ENCODE measurements at places on chromosomes 7 and 10.

DNA sequence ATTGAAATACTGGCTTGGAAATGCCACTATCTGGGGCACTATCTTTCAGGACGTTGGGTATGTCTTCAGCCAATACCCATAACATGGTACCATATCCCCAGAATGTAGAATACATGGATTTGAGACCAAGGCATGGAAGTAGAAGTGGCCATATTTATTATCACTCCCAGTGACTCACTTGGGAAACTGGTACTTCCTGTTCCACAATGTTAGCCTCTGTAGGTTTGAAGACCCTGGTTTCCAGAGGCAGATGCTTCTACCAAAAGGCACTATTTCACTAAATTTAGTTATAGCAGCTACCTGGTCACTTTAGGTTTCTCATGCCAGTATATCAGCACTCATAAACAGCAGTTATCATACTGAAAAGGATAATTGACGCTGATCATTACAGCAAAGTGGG is 184.2 kb downstream of the CCDC71L start:
- DNase-seq = no peak

DNA sequence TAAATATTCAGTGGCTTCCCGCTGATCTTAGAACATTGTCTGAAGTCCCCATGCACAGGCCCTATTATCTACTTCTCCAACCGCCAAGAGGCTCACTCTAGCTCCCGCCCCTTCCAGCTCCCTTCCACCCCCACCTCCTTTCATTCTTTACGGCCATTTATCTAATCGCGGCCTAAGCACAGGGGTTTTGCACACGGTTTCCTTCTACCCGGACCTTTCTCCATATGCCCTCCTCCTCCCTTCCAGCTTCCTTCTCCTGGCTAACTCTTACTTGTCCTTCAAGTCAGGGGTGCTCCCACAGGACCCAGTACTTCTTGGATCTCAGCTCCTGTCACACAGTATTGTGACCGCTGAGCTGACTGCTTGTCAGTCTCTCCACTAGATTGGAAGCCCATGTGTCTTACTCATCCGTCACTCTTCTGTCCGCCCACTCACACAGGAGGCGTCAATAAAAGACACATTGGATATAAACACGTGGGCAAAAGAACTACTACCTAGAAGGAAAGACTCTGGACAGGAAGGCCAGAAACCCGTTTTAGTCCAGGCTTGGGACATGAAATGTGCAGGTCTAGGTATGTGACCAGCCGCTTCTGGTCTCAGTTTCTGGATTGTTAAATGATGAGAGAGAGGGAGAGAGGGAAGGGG is 20.2 kb upstream of the HPS1 start:
- no peak for DNase-seq

DNA sequence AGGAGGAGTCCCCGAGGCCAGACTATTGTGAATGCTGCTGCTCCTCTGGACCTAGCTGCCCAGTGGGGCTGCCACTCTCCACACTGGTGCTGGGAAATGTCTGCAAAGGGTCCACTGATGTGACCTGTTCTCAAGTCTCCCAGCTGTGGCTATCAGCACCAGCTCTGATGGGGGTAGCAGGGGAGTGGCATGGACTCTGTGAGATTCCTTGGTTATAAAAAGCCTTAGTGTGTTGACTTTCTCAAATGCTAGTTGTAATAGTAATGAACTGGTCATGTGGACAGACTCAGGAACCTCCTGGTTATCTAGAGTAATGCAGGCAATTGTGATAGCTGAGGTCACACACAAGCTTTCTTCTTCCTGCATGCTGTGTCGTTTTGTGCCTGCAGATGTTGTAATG is 34.1 kb upstream of the ARMC3 start:
- no peak for DNase-seq

DNA sequence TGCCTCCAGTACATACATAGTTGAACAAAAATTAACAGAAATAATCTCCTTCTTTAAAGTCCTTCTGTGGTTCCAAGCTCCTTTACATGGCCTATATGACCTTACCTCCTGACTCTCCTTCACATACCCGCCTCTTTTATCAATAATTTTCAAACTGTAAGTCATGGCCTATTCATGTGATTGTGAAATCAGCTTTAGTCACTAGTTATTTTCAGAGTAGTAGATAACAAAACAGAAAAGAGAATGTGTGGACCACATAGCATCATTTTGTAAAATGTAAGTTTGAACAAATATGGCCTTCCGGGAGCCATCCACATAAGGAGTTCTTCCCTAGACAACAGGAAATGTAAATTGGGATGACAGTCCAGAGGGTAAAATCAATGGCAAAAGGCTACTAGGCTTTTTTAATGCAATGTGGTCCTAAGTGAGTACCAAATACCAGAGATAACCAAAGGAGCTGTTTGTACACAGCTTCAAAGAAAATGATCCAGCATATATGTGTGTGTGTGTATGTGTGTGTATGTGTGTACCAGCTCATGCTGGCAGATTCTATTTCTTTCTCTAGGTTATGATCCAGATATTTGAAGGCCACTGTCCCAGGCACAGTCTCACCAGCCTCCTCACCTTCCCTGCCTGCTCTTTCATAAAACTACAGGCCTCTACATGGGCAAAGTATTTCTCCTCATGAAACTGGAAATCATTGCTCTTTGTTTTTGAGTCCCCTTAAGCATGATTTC is 12.3 kb upstream of the FAM133B start:
- DNase-seq = no peak

- DNase-seq = no peak
Observed at GRCh38 chr7:73909996-73910395, 49.0 kb downstream of the TMEM270 start.

- no peak for DNase-seq
Observed at GRCh38 chr7:158682456-158682855, 22.1 kb downstream of the NCAPG2 start.

DNA sequence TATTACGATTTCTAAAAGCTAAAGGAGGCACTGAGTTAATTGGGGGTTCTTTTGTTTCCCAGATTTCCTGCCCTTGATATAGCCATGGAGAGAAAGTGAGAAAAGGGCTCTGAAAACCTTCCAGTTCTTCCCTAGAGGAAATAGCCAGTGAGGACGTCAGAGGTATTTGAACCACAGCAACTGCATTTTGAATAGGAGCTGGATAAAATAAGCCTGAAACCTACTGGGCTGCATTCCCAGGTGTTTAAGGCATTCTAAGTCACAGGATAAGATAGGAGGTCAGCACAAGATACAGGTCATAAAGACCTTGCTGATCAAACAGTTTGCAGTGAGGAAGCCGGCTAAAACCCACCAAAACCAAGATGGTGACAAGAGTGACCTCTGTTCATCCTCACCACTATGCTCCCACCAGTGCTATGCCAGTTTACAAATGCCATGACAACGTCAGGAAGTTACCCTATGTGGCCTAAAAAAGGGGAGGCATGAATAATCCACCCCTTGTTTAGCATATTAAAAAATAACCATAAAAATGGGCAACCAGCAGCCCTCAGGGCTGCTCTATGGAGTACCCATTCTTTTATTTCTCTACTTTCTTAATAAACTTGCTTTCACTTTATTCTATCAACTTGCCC is 85.1 kb upstream of the FRMD4A start:
- DNase-seq = no peak

DNA sequence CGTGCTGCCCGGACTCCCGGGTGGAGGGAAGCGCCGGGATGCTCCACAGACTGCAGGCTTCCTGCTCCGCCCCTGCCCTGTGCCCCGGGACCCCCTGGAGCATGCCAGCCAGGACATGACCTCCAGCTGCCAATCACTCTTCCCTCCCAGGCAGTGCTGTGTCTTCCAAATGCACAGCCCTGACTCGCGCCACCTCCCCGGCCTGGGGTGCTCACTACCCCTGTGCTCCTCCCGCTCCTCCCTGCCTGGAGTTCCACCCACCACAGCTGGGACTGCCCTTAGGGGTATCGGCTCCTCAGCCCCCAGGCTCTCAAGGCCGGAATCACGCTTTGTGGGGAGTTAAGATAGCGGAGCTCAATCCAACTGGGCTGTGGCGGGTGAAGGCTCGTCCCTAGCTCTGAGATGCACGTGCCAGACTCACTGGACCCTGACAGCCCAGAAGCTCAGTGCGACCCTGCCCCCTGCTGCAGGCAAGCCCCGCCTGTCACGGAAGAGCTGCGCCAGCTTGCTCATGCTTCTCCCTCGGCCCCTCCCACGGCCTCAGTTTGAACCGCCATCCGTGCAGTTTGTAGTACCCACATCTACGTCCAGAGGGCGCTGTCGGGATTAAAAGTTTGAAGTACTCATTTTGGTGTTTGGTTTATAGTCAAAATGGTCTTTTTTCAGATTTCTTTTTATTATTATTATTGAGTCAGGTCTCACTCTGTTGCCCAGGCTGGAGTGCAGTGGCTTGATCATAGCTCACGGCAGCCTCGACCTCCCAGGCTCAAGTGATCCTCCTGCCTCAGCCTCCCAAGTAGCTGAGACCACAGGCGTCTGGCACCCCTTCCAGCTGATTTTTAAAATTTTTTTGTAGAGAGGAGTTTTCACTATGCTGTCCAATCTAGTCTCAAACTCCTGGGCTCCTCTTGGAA is 142.5 kb upstream of the TCERG1L start:
- peak; percentile 0 for DNase-seq

GRCh38 chr10:13206546-13207443 is 27.4 kb downstream of the UCMA start:
- peak; percentile 69 for DNase-seq

- no peak for DNase-seq
Observed at GRCh38 chr7:137458399-137458798, 114.9 kb upstream of the PTN start.

- DNase-seq = no peak
Observed at GRCh38 chr10:123429706-123430221, 236.4 kb upstream of the GPR26 start.

GRCh38 chr10:63644418-63645142 is 123.4 kb downstream of the REEP3 start:
- DNase-seq = no peak

DNA sequence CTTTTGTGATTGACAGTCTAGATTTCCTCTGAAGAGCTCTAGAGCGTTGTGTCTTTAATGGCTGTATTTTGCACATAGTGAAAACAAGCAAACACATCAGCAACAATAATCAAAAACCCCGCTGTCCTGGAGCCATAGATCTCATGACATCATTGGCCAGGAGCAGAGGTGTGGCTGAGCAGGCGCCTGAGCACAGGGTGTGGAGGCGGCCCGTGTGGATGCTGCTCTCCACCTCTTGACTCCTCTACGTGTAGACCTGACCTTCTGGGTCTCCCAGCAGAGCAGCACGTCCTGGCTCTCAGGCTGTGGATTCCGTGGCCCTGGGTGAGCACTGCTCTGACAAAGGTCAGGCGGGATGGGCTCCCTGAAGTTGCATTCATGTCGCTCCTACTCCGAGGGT is 63.0 kb upstream of the INSYN2A start:
- no peak for DNase-seq

DNA sequence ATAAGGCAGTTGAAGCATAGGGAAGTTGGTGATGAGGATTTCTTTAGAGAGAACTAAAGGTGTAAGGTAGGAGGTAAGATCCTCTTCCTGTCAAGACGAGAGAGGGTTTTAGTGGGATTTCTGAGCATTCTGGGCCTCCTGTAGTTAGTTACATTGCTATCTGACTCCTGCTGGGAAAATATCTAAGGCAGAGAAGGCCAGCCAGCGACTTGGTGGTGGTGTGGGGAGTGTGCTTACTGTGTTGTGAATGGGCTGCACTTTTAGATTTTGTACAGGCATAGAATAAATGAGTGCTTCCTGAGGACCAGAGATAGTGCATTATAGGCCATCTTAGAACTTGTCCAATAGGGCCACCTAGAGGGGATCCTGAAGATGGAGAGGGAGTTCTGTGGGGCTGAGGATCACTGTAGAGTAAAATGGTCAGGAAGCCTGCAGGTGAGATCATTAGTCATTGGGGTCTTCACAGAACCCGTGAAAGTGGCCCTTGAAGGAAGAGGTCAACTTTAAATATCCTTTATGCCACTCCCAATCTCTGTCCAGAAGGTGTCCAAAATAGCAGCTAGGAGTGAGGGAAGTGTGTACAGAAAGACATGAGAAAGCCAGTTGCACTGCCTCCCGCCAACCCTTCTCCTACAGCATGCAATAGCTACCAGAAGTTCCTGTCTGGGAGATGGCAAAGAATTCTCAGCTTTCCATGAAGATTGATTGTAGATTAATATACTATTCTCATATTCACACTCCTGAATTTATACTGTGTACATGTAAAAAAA is 266.6 kb downstream of the POLR1F start:
- DNase-seq = peak; percentile 77

GRCh38 chr7:91140982-91141381 is 123.3 kb upstream of the FZD1 start:
- DNase-seq = no peak

DNA sequence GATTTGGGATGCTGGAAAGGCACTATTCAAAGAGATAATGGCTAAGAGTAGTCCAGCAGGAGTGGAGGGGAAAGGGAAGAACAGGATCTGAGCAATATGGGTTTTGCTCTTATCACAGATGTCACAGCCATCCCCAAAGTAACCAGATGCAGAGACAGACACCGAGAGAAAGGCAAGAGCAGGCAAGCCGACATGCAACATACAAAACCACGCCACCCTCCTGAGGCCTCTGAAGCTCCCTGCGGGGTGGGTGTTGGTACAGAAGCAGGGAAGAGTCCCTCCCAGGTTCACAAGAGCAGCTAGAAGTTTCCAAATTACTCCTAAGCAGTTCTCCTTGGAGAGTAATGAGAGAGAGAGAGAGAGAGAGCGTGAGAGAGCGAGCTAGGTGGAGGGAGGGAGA is 10.8 kb upstream of the C10orf53 start:
- no peak for DNase-seq

- no peak for DNase-seq
Observed at GRCh38 chr7:134440067-134440466, 18.8 kb downstream of the AKR1B1 start.

DNA sequence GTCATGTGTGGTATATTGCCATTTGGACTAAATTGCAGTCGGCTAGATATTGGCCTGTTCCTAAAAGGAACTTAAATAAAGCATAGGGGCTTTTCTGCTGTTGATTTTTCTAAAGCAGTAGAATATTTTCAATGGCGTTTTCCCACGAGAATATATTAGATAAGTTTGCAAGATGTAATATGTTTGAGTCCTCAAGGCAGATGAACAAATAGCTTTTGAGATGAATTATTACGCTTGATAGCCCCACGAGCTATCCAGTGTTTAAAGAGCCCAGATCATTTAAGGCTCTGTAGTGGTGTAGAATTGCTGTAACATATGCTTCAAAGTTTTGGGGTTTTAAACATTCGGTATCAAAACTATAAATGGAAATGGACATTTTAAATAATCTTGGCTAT is 2.9 kb downstream of the CELF2 start:
- DNase-seq = no peak

GRCh38 chr7:15720849-15721471 is 34.5 kb upstream of the MEOX2 start:
- peak; percentile 58 for DNase-seq

GRCh38 chr7:97174303-97174702 is 56.8 kb downstream of the SDHAF3 start:
- peak; percentile 0 for DNase-seq

All from fibroblast of villous mesenchyme (primary cell).